ENCODE measurements at places on chromosomes 12 and 14.

GRCh38 chr12:49821373-49822287 is 6.6 kb downstream of the NCKAP5L start:
- DNase-seq = no peak

- DNase-seq = no peak
Observed at GRCh38 chr12:7142809-7143465, 12.8 kb downstream of the CLSTN3 start.

DNA sequence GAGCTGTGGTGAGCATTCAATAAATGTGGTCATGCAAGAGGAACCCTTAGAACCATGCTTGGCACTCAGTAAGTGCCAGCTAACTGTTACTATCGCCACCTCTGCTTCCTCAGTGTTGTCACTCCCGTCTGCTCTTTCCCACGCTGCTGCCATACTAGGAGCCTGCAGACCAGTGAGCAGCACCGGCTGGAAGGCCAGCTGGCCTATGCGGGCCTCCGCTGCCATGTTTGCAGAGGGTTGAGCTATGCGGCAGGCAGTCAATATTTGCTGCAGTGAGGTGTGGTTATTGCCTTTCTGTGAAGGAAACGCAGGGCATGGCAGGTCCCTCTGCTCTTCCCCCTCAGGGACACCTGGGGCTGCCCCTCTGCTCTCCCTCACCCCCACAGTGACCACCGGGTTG is 13.0 kb downstream of the KMT5A start:
- DNase-seq = no peak

DNA sequence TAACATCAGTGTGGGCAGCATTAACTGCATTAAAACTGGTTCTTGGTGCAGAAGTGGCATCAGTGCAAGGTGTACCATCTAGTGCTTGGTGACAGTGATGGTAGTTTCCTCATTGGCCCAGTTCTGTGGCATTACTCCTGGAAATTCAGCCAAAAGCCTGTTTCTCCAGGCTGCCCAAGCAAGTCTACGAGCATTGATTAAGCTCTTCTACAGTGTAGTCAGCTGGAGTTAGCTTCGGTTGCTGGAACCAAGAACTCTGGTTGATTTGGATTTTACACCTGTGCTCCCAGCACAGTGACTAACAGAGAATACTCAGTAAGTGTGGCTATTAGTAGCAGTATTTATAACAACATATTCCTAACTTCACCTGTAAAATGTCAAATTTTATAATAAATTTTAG is 84.9 kb upstream of the ZDHHC17 start:
- no peak for DNase-seq

- DNase-seq = no peak
Observed at GRCh38 chr12:131139363-131140068, 185.8 kb downstream of the ADGRD1 start.

GRCh38 chr14:63564318-63564717 is 21.1 kb upstream of the PPP2R5E start:
- no peak for DNase-seq

DNA sequence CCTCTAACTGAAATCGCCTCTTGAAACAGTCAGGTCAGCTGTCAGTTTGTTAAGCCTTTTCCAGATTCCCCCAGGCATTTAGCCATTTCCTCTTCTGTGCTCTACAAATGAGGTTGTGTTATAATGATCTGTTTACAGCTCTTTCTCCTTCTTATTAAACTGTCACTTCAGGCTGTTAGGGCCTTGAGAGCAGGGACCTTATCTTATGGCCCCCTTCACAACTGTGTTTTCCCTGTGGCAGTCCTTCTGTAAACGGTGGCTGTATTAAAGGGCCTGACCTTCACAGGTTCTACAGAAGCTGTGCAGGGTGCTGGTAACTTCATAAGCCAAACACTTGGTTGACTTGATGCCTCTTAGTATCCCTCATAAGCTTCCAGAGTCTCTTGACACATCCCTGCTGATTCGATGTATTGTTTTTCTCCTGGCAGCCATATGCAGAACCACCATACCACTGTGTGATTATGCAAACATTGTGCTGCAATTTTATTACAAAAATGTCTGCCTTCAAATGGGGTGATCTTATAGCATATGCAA is 104.7 kb downstream of the PLEKHA5 start:
- no peak for DNase-seq

GRCh38 chr14:83478741-83479140 is 1945.1 kb upstream of the SEL1L start:
- no peak for DNase-seq

DNA sequence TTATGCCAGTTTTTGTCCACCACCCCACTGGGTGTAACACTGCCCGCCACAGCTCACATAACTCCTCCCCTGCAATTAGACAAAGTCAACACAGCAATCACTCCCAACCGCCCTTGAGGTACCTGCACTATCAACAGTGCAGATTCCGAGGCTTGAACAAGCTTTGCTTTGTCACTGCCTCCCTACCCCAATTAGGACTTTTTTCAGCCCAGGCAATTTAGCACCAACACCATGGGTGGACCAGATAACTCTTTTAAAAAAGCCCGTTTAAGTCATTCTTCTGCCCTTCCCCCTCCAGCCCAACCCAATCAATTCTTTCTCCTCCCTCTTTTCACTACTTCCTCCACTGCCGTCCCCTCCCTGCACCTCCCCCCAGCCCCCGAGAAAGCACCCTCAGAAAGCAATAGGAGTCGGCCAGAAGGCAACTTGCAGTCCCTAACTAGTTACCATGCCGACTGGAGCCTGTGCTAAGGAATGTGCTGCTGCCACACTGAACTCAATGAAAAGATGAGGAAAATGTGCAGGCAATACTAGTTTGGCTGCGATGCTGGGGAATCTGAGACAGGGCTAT is 45.7 kb upstream of the OTX2 start:
- DNase-seq = no peak

DNA sequence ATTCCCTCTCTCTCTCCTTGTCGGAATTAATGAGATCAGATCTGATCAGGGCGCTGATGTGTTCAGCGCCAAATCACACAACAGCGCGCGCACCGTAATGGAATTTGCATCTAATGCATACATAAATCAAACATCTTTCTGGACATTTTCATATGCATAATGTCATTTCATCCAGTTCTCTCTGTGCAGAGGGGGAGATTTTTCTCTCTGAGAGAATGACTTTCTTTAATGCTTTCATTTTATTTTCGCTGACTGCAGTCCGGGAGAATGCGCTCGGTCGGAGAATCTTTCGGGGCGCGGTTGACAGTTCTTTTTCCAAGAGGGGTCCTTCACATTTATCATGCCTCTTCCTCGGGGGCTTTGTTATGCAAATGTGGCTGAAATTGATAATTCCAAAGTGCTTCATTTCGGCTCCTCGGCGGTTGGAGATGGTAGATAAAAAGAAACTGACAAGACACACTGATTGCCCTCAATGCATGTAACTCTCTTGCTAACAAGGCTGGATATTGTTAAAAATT is 615.9 kb downstream of the VRK1 start:
- peak; percentile 17 for DNase-seq

DNA sequence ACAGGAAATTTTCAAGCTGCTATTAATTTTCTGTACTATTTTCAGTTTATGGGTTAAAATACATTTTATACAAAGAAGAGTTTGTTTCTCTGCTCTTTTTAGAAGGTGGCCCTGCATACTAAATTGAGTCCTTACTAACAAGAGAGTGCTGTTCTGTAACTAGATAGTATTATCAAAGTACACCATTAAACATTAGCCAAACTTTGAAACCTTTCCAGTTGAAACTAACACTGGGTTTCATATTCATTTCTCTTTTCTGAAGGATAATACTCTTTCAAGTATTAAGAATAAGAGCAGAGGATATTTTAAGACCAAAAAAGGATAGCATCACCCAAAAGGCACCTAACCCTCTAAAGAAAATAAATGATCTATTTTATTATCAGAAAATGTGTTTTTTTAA is 47.2 kb downstream of the PEBP1 start:
- DNase-seq = no peak

- no peak for DNase-seq
Observed at GRCh38 chr14:80269353-80269925, 58.1 kb upstream of the DIO2 start.

DNA sequence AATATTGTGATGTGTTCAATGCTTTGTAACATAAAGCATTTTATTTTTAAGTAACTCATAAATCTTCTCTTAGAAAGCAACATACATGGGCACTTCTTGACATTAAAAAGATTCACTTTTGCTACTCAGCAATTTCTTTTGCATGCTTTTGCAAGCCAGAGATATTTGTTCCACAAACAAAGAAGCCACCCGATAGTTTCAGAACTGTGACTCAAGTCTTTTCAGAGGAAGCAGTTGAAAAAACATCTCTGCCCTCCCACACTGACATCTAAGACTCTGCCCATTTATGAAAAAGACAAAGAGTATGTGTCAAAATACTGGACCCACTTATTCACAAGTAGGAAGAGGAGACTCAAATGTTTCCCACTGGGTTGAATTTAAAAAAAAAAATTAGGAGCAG is 7.5 kb downstream of the APPL2 start:
- DNase-seq = no peak

GRCh38 chr12:24950231-24950834 is 1.4 kb upstream of the BCAT1 start:
- no peak for DNase-seq

DNA sequence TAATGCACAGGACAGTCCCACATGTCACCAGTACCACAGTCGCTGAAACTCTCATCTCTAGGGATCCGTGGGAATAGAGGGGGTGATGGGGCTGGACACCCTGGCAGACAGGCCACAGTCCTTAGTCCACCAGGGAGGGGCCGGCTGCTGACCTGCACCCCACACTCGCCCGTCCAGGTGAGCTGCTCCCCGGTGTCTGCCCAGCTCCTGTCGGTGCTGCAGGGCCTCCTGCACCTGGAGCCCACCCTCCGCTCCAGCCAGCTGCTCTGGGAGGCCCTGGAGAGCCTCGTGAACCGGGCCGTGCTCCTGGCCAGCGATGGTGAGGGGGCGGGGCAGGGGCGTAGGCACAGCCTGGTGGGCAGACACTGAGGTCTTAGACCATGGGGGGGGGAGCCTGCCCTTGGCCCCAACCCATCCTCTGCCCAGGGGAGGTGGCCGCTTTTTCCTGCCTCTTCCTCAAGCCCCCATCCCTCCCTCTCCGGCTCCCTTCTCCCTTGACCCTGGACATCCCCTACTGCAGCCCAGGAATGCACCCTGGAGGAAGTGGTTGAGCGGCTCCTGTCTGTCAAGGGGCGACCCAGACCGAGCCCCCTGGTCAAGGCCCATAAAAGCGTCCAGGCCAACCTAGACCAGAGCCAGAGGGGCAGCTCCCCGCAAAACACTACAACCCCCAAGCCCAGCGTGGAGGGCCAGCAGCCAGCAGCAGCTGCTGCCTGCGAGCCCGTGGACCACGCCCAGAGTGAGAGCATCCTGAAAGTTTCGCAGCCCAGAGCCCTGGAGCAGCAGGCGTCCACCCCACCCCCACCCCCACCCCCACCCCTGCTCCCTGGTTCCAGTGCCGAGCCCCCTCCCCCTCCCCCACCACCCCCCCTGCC is 17.1 kb upstream of the ADSS1 start:
- DNase-seq = no peak

- DNase-seq = no peak
Observed at GRCh38 chr14:55847766-55848165, 267.8 kb downstream of the KTN1 start.

DNA sequence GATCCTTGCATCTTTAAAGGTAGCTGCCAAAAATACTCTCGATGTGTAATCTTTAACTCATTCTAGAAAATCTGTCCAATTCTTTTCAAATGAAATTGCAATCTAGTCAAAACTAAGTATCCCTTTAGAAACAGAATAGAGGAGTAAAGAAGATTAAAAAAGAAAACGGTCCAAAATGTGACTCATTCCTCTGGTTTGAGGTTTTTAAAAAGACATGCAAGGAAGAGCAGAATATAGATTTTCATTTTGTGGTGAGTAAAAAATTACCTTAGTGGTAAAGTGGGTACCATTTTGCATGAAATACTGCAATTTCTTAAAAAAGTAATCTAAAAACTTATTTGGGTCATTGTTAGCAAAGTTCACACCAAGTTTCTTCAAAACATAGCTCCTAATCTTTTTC is 108.4 kb downstream of the BRMS1L start:
- no peak for DNase-seq

- no peak for DNase-seq
Observed at GRCh38 chr12:109926488-109927210, 26.6 kb downstream of the TCHP start.

DNA sequence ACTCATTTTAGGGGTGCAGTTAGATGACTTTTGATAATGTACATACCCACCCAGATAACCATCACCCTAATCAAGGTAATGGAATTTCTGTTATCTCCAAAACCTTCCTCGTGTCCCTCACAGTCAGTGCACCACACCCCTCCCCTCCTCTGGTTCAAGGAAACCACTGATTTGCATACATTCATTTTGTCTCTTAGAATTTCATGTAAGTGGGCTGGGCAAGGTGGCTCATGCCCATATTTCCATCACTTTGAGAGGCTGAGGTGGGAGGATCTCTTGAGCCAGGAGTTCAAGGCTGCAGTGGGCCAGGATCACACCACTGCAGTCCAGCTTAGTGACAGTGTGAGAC is 15.7 kb downstream of the ADIPOR2 start:
- DNase-seq = no peak

DNA sequence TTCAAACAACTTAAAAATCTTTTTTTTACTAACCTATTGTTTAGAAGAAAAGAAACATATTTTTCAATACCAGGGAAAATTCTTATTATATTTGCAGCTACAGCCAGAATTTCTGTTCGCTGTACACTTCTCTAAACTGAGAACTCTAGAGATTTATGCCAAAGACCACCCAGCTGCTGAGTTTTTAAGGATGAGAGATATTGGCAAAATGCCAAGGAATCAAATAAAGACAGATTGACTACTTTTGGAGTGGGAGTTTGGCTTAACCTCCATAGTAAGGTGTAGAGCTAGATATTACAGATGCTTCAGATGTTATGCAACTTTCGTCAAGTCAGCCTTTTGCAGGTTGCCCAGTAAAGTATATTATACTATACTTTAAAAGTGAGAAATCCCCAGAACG is 71.8 kb downstream of the TTLL5 start:
- no peak for DNase-seq

DNA sequence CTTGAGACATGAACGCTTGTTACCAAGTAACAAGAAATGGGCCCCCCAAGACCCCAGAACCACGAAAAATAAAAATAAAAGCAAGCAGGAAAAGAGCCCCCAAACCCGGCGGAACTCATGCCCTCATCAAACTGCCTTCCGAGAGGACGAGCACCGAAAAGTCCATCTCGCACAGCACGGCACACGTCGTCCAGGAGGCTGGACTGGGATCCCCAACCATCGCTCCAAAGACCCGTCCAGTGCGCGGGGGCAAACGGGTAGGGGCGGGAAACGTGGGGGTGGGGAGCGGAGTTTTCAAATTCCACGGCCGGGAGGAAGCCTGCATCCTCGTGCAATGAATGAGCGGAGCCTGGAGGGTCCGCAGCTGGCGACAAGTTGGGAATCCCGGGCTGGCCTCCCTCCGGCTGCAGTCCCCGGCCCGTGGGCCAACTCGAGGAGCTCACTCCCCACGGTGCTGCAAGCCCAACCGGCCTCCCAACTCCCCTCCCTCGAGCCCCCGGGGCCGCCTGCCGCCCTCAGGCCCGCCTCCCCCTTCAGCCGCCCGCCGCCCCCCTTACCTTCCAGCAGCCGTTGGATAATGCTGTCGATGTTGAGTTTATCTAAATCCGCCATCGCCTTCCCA is 484 bp downstream of the PPP1CC start:
- no peak for DNase-seq
